OCI-LY7 (cell line): ENCODE measurements at places on chromosomes 4 and X. TPM values are rescaled to one million over a fixed set of nuclear protein-coding genes. Genes with fewer than 3 reads are reported as not detected.

DNA sequence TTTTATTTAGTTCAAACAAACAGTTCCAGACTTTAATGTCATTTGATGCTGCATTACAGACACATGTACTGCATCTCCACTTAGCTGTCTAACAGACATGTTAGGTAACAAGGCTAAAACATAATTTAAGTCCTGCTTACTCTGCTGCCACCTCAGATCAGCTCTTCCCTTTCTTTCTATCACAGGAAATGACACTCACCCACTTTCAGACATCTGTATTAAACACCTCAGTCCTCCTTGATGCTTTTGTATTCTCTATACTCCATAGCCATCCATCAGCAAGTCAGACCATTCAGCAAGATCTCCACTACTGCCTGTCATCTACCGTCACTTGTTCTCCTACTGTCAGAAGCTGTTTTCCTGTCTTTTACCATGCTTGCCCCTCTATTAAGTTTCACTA lies 405.4 kb downstream of the IL15 start:
- no peak for DNase-seq

GRCh38 chr4:182653596-182653995 lies 263.6 kb downstream of the DCTD start:
- DNase-seq, result no peak

DNA sequence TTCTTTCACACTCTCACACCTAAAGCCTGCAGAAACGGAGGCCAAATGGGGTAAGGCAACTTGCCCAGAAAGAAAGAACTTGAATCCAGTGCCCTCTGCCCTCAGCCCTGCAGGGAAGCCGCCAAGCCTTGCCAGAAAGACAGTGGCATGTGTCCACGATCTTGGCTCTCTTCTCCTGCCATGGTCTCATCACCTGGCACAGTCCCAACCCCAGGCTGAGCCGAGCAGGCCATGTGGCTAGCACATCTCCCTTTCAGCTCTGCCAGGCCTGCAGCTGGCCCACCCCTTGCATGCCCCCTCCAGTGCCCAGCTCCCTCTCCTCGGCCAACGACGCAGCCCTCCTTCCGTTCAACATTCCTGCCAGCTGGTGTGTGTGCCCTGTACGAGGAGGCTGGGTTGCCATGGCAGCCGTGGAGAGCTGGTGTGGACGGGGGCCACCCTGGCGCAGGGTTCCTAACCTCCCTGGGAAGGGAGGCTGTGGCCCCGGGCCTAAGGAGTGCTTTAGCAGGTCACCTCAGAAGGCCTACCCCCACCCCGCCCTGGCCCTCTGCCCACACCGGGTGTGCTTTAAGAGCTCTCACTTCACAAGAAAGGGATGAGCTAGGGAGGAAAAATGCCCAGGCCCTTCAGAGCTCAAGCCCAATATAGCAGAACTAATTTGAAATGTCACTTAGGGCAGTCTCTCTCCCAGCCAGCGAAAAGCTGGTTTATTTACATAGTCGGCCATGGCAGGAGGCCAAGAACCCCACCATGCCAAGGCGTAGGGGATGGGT lies 73.0 kb upstream of the PJA1 start:
- no peak for DNase-seq

- DNase-seq, result no peak
Measured at GRCh38 chr4:90572996-90573395, 445.8 kb downstream of the CCSER1 start.

- no peak for DNase-seq
Measured at GRCh38 chrX:146907391-146908240, 93.1 kb upstream of the CXorf51A start.

- DNase-seq, result no peak
Measured at GRCh38 chr4:101475246-101475645, 127.9 kb upstream of the PPP3CA start.

GRCh38 chrX:153611298-153612095 lies 12.6 kb upstream of the CCNQ start:
- DNase-seq, result no peak

DNA sequence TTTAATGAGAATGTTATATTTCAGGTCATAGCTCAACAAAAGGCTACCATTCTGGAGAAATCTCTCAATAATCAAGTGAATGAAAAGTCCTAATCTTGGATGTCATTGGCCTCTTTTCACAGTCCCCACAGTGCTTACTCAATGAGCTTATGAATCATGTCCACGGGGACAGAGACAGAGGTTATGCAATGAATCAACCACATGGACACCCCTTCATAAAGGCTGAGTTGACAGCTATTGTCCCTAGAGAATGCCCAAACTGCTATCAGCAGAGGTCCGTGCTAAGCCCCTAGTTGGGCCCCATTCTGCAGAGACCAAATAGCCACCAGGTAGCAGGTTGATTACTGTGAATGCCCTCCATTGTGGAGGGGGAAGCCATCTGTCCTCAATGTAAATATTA lies 158.1 kb downstream of the LHFPL1 start:
- no peak for DNase-seq

DNA sequence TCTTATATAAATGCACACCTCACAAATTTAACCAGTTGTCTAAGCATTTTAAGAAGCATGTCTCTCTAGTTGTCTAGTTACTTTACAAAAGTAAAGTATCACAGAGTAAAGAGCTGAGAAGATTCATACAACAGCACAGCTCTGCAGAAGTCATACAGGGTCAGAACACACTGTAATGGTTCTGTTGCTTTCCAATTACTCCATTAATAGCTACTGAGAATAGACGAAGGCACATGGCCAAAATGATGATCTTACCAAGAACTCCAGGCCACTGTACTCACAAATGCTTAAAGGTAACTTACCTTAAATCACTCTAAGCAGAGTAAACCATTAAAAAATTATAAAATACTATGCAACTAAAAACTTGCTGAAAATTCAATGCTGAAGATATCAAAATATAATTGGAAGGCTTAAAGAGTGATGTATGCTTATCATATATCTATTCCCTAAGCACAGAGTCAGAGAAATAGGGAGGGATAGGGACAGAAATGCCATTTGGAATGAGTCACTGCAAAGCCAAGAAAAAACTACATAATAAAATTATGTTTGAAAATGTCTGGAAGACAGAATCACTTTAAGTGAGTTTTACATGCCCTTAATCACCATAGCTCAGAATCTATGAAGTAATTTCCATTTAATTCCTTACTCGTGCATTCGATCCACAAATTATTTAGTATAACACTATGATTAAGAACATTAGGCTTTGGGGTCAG lies 71.0 kb downstream of the DDX60L start:
- no peak for DNase-seq

- no peak for DNase-seq
Measured at GRCh38 chr4:35175487-35175886, 1068.8 kb downstream of the ARAP2 start.

GRCh38 chr4:84856468-84857049 lies 109.9 kb downstream of the WDFY3 start:
- no peak for DNase-seq

DNA sequence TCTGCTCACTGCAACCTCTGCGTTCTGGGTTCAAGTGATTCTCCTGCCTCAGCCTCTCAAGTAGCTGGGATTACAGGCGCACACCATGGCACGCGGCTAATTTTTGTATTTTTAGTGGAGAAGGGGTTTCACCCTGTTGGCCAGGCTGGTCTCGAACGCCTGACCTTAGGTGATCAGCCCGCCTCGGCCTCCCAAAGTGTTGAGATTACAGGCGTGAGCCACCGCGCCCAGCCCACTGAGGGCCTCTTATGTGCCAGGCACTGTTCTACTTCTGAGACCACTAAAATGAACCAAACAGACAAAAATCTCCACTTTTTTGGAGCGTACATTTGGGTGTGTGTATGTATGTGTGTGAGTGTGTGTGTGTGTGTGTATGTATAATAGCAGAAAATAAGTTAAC lies 117.2 kb upstream of the H2AZ1 start:
- DNase-seq, result no peak

GRCh38 chr4:151922811-151923210 lies 162.0 kb upstream of the GATB start:
- no peak for DNase-seq

DNA sequence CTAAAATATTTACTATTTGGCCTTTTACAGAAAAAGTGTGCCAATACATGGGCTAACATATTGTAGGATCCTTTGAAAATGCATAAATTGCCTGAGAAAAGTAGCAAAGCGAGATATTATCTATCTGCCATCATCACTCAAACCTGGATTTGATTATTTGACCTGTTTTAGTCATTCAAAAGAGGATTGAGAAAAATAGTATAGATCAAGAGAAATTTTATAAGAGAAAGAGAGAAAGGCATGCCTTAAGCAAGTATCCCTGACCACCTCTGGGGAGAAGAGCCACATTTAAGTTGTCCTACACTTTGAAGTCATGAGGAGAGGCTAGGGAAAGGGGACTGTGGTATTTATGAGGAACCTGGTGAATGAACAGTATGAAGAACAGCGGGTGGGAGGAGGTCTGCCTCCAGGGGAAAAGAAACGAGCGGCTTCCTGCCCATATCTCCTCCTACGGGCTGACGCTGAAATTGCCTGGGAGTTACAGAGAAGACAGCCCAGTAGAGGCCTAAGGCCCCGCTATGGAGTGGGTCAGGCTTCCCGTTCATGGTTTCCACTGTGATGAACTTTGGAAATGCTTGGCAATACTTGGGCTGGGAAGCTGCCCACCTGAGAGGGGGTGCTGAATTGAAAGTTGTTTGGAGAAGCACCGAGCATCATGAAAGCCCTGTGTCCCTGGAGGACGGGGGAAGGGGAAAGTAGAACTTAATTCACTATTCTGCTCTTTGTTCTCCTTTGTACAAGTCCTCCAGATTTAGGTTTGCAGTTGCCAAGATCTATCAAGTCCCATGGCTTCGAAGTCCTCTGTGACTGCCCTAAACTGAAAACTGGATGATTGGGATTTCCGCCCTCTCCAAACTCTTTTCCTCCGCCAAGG lies 106.9 kb upstream of the ACSL4 start:
- no peak for DNase-seq

GRCh38 chrX:1105671-1106419 lies 106.6 kb downstream of the CRLF2 start:
- no peak for DNase-seq

- no peak for DNase-seq
Measured at GRCh38 chr4:161937596-161937995, 226.2 kb downstream of the FSTL5 start.

DNA sequence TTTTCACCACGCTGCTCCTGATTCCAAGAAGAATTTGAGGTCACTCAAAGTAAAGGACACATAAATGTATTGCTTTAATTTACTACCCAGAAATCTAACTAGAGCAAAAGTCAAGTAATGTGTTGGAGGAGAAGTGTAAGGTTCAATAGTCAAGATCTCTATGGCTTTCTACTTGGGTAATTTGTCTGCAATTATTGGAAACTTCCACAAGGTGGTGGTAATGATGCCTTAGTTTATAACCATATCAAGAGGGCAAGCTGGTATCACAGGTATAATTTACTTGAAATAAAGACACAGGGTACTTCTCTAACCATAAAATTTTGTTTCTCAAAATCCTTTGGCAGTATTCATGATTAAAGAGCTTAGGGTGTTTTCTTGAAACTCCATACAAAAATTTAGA lies 10.2 kb upstream of the GRIA3 start:
- DNase-seq, result peak; percentile 10

DNA sequence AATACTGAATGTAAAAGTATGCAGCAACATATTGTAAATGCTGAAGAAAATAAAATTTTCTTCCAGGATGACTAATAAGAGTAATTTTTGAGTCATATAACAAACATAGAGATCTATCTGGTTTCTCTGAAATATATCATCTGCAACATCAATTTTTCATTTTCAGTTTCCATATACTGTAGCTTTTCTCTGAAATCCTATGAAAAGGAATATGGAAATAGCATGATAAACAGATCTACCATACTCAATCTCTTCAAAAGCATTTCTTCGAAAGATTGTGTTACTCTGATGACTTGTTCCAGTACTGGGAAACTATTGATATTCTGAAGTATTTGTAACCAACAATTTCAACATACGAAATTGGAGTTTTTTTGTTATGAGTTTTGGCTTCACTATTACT lies 1156.7 kb downstream of the FAM133A start:
- no peak for DNase-seq

GRCh38 chr4:139076016-139076744 lies 60.6 kb downstream of the NOCT start:
- no peak for DNase-seq

GRCh38 chrX:49925176-49925575 lies 2.8 kb downstream of the CLCN5 start:
- DNase-seq, result no peak

DNA sequence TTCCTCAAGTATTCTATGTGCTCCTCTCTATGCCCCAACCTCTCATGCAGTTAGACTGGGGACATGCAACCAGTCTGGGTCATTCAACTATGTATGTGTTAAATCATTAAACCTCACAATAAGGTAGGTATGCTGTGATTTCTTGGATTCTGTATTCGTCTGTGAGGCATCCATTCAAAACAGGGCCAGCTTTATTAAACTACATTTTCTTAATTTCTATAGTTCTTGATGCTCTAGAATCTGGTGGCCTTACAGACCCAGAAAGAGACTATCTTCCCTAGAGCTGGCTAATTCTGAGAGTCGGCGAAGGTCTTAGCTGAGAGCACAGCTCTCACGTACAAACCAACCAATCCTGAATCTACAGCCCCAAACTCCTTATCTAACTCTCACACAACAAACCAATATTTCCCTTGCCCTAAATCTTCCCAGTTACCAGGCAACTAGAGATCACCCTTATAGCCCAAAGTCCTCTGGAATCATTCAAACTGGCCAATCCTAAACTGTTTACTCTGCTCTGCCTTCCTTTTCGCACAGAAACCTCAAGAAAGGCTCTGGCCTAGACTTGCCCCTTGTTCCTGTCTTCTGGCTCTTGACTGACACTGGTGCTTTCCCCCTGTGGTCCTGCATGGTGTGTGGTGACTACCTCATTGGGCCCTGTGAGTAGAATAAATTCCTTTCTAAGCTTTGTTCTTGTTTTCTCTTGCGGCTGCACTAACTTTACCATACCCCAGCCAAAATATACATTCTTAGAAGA lies 203.5 kb upstream of the TET2 start:
- no peak for DNase-seq

DNA sequence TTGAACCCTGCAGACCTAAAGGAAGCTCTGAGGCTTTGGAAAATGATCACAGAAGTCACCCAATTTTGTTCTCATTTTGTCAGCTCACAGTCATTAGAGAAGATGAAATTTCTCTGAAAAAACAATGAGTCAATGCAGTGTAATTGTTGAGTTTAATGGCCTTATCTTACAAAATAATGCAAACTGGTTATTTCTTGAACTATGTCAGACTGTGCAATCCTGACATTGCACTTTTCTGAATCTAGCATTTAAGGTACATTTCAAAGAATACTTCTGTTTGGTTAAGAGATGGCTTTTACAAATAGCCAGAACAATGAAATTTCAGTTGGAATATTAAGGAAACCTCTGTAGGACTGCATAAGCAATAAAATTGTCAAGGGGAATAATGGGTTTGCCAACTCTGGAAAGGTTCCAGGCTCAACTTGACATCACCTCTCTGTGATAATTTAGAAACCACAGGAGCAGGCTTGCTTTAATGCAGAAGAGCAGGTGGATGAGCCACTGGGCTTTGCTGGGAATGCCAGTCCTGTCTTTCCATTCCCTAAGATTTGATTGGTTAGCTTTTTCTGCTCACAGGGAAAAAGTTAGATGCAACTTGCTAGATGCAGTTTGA lies 222.8 kb downstream of the FRMPD4 start:
- no peak for DNase-seq

CXorf38 gene
- 15.9 and 18.7 TPM in 2 replicates for total RNA-seq

HERC5 gene
- not detected in 2 replicates for total RNA-seq

EPGN gene
- not detected in 2 replicates for total RNA-seq

FAM149A gene
- not detected in 2 replicates for total RNA-seq

CENPVL2 gene
- total RNA-seq, result not detected in 2 replicates

SLC10A6 gene
- not detected in 2 replicates for total RNA-seq

AMBN gene
- not detected in 2 replicates for total RNA-seq

TACR3 gene
- not detected in 2 replicates for total RNA-seq

PABPC1L2A gene
- total RNA-seq, result not detected in 2 replicates

MAGED2 gene
- 43.3 and 48.3 TPM in 2 replicates for total RNA-seq

FABP2 gene
- total RNA-seq, result not detected in 2 replicates

GLUD2 gene
- total RNA-seq, result 0.24 TPM in 1 of 2 replicates, not detected in the other

PRDM8 gene
- total RNA-seq, result not detected in 2 replicates

BEX1 gene
- not detected in 2 replicates for total RNA-seq
